ENCODE measurements at places on chromosomes 7 and 10. TPM values are rescaled to one million over a fixed set of nuclear protein-coding genes. Genes with fewer than 3 reads are reported as not detected.
A peak's percentile ranks its signal among the peaks of the same experiment; 100 is the strongest.

DNA sequence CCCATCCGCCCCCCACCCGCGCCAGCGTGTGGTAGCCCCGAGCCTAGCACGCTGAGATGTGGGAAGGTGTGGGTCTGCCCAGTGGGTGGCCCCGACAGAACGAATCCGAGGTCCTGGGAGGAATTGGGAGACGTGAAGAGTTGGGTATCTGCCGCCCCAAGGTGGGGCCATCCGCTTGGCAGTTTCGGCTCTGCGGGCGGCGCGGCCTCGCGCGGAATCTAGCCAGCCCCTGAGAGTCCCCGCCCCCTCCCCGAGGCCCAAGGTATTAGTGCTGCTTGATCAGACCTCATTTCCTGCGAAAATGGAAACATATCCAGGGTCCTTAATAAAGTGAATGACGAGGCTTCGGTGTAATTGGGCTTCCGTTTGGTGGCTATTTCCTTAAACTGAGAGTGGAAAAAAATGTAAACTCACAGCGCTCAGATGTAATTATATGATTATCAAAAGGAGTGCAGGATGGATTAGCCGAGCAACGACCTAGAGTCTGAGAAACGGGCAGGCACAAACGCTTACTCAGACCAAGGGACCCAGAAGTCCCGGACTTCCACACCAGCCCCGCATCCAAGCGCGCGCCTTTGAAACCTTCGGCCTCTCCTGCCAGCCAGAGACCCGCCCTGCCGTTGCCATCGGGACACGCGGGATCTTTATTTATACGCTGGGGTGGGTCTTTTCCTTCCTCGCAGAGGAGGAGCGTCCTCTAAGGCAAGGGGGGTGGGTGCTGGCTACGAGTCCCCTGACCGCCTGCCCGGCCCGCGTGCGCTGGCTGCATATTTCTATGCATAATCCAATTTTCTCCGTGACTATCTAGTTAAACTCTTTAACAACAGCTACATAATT, 12.8 kb downstream of the LBX1 start:
- H3K4me3 ChIP-seq, result peak overlapping the region; percentile 60
- no peak overlapping the region for H3K27ac ChIP-seq
- H3K36me3 ChIP-seq, result no peaks in the 10 kb centered on the region
- DNase-seq, result peak; percentile 41
- H3K4me1 ChIP-seq, result peaks cover 35% of the 10 kb centered on the region

DNA sequence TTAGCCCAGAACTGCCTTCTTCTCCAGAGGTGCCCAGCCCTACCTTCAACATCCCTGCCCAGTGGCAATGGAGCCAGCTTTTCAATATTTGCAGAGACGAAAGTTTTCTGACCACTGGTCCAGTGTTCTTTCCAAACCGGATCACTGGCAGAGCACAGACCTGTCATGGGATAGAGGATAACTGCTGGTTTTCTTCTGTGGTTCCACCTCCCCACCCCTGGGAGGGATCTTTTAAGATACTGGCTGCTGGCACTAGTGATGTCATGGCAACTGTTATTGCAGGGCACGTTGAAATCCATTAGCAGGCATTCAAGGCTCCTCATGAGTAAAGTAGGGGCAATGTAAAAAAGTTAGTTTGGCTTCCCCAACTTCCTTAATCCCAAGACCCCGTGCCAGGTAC, 387.1 kb downstream of the LRMDA start:
- H3K27me3 ChIP-seq, result peaks cover 11% of the 10 kb centered on the region
- H3K4me3 ChIP-seq, result no peak overlapping the region
- DNase-seq, result no peak
- no peak overlapping the region for H3K27ac ChIP-seq

GRCh38 chr7:1246160-1246870, 13.6 kb downstream of the UNCX start:
- no peak for DNase-seq
- no peak overlapping the region for H3K27ac ChIP-seq
- no peak overlapping the region for H3K4me3 ChIP-seq
- H3K27me3 ChIP-seq, result peaks cover 67% of the 10 kb centered on the region

- no peak overlapping the region for H3K27ac ChIP-seq
- no peaks in the 10 kb centered on the region for H3K27me3 ChIP-seq
- H3K36me3 ChIP-seq, result no peaks in the 10 kb centered on the region
- H3K4me3 ChIP-seq, result no peak overlapping the region
- H3K4me1 ChIP-seq, result no peaks in the 10 kb centered on the region
Observed at GRCh38 chr10:107477266-107477665, 312.8 kb upstream of the SORCS1 start.

GRCh38 chr7:1368682-1369571, 90.3 kb downstream of the MICALL2 start:
- no peaks in the 10 kb centered on the region for H3K4me1 ChIP-seq
- H3K27me3 ChIP-seq, result peaks cover 40% of the 10 kb centered on the region
- no peak overlapping the region for H3K27ac ChIP-seq

DNA sequence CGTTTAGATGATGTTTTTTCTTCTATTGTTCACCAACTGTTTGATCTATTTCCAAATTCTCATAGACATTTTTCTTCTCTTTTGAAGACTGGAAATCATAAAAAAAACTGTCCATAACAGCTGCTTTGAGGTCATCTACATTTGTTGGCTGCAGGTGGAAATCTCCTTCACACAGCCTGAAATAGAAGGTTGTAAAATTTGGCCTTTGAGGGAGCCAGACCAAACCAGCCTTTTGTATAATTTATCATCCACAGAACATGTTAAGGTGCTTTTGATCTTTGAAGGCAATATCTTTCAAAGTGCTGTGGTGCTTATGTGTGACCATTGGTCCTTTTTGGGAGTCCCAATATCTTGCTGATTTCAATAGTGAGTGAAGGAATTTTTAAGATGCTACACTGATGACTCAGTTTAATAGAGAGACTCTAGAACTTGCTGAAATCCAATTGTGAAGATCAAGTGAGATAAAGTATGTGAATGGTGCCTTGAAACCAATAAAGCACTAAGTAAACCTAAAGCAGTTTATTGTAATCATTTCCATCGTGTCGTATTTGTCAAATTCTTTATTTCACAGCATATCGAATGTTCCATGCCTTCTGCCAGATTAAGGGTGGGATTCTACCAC, 5.4 kb downstream of the FERD3L start:
- H3K27ac ChIP-seq, result no peak overlapping the region
- H3K27me3 ChIP-seq, result peaks cover 20% of the 10 kb centered on the region
- DNase-seq, result no peak
- H3K36me3 ChIP-seq, result no peaks in the 10 kb centered on the region
- H3K4me1 ChIP-seq, result no peaks in the 10 kb centered on the region

The NEUROD6 gene
- not detected for total RNA-seq

DNA sequence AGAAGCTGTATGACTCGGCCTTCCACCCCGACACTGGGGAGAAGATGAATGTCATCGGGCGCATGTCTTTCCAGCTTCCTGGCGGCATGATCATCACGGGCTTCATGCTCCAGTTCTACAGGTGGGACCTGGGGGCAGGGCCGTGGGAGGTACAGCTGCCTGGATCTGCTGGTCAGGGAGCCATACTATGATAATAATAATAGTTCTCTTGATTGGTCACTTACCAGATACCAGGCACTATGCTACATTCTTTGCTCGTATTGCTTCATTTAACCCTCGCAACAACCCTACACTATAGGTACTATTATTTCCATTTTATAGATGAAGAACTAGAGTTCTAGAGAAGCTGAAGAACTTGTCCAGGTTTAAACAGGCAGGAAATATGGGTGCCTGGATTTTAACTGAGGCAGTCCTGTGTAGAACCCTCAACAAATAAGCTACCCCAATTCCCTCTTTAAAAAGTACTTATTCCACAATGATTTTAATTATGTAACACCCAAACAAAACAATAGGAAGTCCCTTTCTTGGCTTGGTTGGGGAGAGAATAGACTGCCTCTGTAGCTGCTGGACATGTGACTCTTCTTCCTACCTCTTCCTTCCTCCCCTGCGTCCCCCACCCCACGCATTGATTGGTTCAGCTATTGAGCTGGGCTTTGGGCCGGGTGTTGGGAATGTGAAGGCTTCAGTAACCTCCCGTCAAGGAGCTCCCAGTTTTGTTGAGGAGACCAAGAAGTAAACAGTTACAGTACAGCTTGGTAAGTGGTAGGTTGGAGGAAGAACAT, 12.8 kb downstream of the SFXN2 start:
- H3K27ac ChIP-seq, result no peak overlapping the region
- no peak overlapping the region for H3K4me3 ChIP-seq
- DNase-seq, result no peak

The LRRC4 gene
- 0.74 TPM for total RNA-seq

The TRPV5 gene
- total RNA-seq, result not detected

- no peak for DNase-seq
- no peak overlapping the region for H3K27ac ChIP-seq
- H3K4me1 ChIP-seq, result no peaks in the 10 kb centered on the region
- no peaks in the 10 kb centered on the region for H3K36me3 ChIP-seq
- no peak overlapping the region for H3K4me3 ChIP-seq
Observed at GRCh38 chr10:51288511-51288910, 214.2 kb downstream of the PRKG1 start.

- no peak overlapping the region for H3K27ac ChIP-seq
- H3K36me3 ChIP-seq, result no peaks in the 10 kb centered on the region
Observed at GRCh38 chr7:18294411-18294810, 201.1 kb upstream of the HDAC9 start.

DNA sequence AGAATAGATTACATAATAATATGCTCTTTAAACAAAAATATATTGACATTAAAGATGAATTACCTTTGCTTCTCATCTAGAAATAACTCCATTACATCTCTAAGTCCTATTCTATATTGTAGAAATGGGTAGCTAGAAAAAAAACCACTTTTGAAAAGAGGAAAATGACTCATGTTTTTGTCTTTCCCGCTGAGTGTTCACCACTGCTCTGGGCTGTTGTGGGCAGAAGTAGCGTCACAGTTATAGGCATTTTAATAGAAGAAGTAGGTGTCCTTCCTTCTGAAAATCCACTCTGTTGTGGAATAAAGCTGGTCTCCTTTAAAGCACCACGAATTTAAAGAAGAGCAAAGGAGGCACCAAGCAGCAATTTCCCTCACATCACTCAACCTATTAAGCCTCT, 117.6 kb upstream of the NFE2L3 start:
- DNase-seq, result no peak
- peaks cover 5% of the 10 kb centered on the region for H3K27me3 ChIP-seq
- no peaks in the 10 kb centered on the region for H3K36me3 ChIP-seq
- no peak overlapping the region for H3K27ac ChIP-seq

DNA sequence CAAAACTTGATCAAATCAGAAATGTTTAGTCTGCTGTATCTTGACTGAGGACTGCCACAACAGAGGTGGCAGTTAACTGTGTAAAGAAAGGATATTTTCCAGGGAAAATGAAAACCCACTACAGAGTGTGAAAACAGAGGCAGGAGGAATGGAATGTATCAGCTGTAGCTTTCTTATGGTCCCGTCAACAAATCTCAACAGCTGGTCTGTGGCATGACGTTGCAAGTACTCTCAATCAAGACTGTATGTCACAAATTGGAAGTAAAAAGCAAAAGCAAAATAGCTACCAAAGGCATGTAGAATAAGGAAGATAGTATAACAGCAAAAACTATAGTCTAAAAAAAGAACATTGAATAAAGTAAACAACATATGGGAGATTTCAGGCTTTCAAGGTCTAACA, 123.5 kb downstream of the KMT2C start:
- H3K4me3 ChIP-seq, result no peak overlapping the region
- peaks cover 23% of the 10 kb centered on the region for H3K4me1 ChIP-seq
- no peak for DNase-seq
- no peaks in the 10 kb centered on the region for H3K27me3 ChIP-seq
- H3K36me3 ChIP-seq, result peaks cover 17% of the 10 kb centered on the region

DNA sequence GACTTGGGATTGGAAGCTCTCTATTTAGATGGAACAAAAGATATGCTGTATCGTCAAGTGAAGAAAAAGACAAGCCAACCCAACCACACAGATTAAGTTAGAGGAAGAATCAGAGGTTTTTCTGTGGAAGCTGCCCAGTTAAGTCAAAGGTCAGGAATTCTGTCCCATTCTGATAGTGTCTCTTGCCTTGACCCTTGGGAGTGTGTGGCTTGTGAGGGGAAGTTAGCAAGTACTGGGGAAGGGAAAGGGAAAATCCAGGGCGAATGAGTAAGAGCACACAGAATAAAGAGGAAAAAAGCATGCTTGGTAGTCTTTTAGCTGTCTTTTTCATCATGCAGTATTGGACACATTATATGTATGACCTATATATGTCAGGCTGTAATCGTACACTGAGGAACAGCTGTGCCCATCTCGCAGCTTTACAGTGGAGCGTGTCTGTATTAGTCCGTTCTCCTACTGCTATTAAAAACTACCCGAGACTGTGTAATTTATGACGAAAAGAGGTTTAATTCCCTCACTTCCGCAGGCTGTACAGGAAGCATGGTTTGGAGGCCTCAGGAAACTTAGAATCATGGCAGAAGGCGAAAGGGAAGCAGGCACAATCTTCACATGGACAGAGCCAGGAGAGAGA, 197.2 kb downstream of the GALNT17 start:
- H3K4me3 ChIP-seq, result no peak overlapping the region
- no peaks in the 10 kb centered on the region for H3K36me3 ChIP-seq
- H3K27ac ChIP-seq, result no peak overlapping the region
- no peaks in the 10 kb centered on the region for H3K27me3 ChIP-seq
- no peak for DNase-seq
- no peaks in the 10 kb centered on the region for H3K4me1 ChIP-seq

- DNase-seq, result no peak
- H3K27me3 ChIP-seq, result no peaks in the 10 kb centered on the region
- peaks cover 17% of the 10 kb centered on the region for H3K36me3 ChIP-seq
- H3K27ac ChIP-seq, result no peak overlapping the region
- peaks cover 69% of the 10 kb centered on the region for H3K4me1 ChIP-seq
Observed at GRCh38 chr10:7300384-7300971, 110.4 kb downstream of the SFMBT2 start.

DNA sequence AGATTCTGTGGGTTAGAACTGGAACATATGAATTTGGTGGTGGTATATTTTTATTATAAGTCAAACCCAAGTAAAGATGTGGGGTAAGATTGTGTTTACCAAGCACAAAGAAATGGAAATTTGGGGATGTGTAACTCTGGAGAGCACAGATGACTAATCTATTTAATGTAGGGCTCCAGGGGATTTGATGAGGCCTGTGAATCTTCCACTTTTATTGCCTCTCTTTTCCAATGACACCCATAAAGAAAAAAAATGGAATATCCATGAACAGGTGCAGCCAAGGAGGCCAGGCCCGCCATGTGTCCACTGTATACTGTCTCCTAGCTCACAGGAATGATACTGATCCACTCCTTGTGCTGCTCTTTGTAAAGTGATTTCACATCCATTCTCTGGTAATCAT, 2.8 kb downstream of the SRGN start:
- DNase-seq, result no peak
- H3K4me1 ChIP-seq, result peaks cover 65% of the 10 kb centered on the region
- no peaks in the 10 kb centered on the region for H3K27me3 ChIP-seq
- peak overlapping the region; percentile 99 for H3K27ac ChIP-seq
- H3K4me3 ChIP-seq, result peak overlapping the region; percentile 89

The AKR1B1 gene
- 107 TPM for total RNA-seq

The BAZ1B gene
- total RNA-seq, result 67.6 TPM

Measured in activated naive CD4-positive, alpha-beta T cell treated with anti-CD3 and anti-CD28 coated beads for 36 hours (primary cell).